ENCODE measurements at places on chromosomes 5 and 9. TPM values are rescaled to one million over a fixed set of nuclear protein-coding genes. Genes with fewer than 3 reads are reported as not detected.
A peak's percentile ranks its signal among the peaks of the same experiment; 100 is the strongest.

- no peak for DNase-seq
Measured at GRCh38 chr5:180069589-180070247, 1.8 kb downstream of the RNF130 start.

GRCh38 chr9:129023036-129023907 is 4.9 kb downstream of the SH3GLB2 start:
- DNase-seq, result peak; percentile 94

DNA sequence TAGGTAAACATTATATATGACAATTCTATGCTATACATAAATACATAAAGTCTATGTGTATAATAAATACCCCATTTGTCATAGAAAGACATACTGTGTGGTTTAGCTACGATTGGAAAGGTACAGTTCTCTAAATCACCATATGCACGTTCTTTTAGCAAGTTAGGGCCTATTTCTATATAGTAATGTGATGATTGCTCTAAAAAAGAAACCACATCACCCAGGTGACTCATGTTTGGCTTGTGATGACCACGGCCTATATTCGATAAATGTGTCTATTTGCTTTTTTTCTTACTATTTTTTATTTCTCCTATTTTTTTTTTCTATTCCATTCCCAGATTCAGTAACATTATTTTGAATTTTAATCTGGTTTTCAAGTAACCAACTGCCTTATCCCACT is 34.7 kb downstream of the RETREG1 start:
- DNase-seq, result no peak

DNA sequence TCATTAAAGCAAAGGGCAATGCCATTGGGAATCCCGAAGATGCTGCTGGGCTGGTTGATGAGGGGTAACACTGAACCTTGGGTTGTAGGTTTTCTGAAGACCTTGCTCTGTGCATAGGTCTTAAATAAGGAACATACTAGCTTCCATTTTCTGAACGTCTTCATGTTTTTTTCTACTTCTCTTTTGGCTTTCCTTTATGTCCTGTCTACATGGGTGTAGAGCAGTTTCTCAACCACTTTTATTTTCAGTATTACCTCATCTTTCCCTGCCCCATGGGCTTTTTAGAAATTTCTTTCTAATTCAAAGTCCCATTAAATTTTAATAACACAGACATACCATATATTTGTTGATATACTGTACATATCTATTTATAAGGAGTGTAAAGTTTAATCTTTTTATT is at the start of gene IFNA14:
TSS of gene IFNA14 (minus strand) at position 95 of the 400 bp plus-strand sequence. CDS start at position 25, 70 bp downstream.
- no peak for DNase-seq

DNA sequence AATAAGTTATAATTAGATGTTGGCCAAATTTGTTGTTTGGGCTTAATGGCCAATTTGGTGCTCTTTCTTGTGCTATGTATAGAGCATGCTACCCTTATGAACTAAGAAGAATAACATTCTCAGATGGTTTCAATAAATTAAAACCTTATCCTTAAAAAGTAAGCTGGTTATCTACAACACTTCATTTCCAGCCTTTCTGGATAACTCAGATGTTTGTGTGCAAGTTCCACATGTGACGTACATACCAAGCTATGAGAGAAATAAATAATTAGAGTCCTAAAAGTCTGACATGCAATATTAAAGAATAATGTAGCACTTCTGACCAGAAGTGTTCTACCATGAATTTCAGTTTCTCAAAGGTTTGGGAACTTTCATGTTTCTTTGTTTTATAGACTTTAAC is 11.7 kb downstream of the MTREX start:
- no peak for DNase-seq

- no peak for DNase-seq
Measured at GRCh38 chr5:98103807-98104206, 669.7 kb upstream of the RGMB start.

DNA sequence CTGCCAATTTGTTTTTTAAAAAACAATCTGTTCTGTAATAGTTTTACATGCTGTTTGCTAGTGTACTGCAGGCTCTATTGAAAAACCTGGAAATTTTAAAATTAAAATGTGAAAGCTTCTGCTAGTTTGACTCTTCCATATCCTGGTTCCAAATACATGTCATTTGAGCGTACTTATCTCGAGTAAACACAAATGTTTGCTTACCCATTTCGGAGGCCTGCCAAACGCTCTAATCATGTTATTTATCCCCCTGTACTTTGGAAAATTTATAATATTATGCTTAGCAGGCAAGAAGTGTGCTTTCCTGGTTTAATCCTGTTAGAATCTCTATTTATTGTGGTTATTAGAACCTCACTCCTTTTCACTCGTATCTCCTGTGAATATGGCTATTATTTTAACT is 476.8 kb upstream of the CYLC2 start:
- DNase-seq, result no peak

Gene ANKRD31
- total RNA-seq, result not detected
